RWPE1 (cell line): ENCODE measurements at places on chromosomes 3 and 15.

- DNase-seq = no peak
These were observed 22.3 kb upstream of the LINGO1 start for GRCh38 chr15:77654975-77655374.

DNA sequence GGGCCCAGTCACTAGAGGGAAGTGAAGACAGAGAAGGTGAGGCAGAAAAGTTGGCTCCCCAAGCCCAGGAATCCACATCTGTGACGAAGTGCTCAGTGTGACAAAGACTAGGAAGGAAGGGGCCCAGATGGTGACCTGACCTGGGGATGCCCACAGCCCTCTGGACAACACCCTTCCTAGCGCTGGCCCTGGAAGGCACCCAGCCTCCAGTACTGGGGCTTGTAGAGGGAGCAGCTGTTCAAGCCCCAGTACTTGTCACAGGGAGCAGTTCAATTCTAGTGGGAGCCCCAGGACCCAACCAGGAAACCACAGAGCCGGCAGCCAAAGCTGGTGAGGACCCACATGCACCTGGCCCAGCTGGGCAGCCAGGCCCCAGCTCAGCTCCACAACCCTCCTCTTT, 190.8 kb downstream of the XXYLT1 start:
- no peak for DNase-seq

GRCh38 chr3:7518026-7518425, 657.1 kb downstream of the GRM7 start:
- no peak for DNase-seq

- no peak for DNase-seq
These were observed 99.0 kb upstream of the MEF2A start for GRCh38 chr15:99466701-99467337.

DNA sequence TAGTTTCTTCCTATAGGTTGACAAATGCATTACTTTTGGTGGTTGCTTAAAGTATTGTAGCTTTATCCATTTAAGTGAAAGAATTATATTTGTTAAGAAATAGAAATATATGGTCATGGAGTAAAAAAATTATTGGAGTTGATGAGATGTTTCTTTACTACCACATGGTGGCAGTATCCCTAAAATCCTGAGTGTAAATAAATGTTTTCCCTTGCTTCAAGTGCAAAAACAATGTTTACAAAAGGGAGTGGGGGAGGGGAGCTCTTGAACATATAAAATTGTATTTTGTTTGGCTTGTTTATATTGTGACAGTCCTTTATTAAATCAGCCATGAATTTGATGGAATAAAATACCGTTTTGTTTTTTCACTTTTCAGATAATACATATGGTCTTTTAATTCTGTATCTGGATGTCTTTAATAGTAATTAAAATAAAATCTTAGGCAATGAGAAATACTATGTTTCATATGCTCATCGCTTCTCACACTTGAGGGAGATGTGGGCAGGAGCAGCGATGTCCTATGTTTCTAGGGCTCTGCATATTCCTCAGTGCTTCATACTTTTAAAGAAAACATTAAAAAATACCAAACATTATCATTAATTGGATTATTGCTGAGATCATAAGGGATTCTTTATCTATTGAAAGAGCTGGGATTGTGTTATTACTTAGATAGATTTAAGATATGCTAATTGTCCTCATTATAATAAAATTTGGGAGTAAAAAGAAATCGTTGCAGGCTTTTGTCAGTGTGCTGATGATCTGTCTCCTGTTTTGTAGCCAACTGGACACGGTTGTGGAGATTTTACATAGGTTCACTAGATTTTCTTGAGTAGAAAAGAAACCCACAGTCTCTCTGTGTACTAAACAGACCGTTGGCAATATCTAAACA, 349.7 kb downstream of the TUSC7 start:
- no peak for DNase-seq

DNA sequence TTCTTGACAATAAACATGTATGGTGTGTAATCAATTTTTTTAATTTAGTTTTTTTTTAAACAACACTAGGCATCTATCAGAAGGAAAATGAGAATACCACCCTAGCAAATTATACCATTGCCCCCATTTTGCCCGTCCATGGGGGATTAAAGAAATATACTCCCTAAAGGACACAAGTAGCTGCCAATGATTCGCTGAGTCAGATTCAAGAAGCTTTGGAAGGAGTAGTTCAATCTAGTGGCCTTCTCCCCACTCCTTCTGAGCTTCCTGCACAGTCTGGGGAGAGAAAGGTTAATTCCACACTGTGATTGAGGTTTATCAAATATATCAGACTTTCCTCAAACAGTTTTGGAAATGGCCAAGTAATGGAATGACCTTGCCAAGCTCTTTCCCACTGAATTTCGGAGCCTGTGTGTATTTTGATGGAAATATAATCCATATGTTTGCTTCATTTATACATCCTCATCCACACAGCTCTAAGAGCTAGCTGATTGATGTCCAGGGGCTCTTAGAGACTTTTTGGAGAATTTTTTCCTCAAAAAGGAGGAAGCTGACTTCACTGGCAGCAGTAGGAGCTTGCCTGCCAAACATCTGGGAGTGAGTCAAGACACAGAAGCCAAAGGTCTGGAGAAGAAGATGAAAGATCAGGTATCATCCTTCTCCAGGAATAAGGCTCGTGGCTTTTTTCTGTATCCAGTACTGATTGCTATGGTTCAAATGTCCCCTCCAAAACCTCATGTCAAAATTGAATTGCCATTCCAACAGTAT, 478.5 kb upstream of the PROK2 start:
- DNase-seq = no peak

GRCh38 chr3:58573640-58574039, 3.6 kb downstream of the FAM107A start:
- DNase-seq = no peak

GRCh38 chr15:74549816-74550215, 8.8 kb downstream of the ARID3B start:
- DNase-seq = no peak

- DNase-seq = peak; percentile 20
These were observed 242.8 kb upstream of the ICE2 start for GRCh38 chr15:60721707-60722106.

DNA sequence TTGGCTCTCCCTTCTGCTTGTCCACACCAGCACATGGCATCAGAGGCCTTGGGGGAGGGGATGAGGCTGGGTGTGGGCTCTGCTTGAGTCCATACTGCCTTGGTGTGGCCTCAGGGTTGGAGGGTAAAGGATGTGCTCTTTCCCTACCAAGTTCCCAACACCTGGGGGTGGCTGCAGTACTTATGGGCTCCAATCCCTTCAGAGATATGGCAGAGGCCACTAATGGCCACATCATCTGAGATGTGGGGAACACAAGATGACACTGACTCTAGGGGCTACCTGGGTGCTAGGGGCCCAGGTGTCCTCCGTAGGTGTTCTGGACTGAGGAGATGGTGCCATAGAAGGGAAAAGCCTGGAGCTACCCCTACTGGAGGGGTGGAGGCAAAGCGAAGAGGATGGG, 6.9 kb downstream of the CXCR6 start:
- DNase-seq = no peak

DNA sequence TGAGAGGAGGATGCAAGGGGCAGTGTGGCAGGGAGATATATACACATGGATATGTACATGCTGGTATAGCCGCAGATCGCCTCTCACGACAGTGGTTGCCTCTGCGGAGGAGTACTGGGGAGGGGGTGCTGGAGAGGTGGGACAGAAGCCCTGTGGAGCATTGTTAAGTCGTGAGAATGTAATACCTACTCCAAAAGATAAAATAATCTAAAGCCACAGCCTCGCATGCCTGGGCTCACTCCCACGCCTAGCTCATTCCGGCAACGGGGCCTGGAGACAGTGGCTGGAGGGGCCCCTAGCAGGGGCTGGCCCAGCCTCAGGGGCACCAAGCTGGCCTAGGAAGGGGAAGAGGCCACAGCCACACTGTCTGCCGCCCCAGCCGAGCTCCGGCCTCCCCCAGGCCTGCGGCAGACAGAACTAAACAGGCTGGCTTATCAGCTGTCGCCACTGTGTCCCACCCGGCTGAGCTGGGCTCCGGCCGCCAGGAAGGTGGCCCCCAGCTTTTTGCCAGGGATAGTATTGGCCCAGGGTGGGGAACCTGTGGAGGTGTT, 65.1 kb upstream of the LCTL start:
- DNase-seq = no peak

DNA sequence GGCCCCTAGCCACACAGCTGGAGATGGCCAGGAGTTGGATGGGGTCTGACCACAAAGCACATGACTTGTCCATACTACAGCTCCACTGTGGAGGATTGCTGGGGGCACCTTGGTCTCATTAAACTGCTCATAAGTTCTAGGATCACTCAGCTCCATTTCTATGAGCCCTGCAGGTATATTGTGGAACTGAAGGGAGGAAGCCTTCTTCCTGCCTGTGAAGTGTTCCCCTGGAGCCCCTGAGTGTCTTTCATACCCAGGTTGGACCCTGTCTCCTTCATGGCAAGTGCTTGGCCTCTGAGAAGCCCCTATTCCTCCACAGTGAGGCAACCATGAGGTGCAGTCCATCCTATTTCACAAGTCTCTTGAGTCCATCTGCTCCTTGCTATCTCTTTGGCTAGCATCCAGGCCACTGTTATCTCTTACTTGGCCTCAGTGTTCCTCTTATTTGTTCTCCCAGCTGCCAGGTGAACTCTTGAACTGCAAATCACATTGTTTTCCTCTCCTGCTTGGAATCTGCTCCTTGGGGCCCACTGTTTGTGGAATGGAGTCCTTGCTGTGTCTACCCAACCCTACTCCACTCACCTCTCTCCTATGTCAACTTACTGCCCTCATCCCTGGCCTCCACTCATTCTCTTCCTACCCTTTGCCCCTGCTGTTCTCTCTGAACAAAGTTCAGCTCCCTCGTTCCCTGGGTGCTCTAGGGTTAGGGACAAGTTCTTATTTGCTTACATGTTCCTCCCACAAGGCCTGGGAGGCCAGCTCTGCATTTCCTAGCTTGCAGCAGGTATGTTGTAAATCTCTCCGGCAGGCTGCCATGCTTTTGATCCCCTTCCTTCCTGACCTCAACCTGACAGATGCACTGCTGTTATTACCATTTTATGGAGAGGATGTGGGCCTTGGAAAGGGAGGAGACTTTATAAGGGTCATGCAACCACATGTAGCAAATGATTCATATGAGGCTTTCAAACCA, 1.2 kb downstream of the ACOX2 start:
- DNase-seq = no peak

GRCh38 chr3:54628888-54629441, 298.9 kb downstream of the LRTM1 start:
- DNase-seq = peak; percentile 1

DNA sequence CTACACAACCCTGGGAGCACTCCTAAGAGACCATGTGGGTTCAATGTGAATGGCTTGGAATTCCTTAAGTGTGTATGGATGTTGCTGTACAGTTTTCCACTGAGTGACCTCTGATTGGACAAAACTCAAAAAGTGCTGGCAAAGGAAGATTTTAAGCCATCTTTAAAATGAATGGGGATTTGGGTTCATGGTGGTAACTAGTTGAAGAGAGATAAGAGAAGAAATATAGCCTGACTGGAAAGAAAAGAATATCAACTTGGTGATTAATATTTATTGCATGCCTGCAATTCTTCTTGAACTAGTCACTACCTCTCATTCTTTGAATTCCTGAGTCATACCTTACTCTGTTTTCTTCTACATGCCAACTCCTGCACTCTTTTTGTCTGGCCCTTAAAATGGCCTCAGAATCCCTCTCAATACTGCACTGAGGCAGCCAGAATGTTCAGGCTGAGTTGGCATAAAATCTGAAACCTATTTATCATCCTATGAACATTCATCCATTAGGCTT, 124.7 kb downstream of the RPL22L1 start:
- peak; percentile 74 for DNase-seq

DNA sequence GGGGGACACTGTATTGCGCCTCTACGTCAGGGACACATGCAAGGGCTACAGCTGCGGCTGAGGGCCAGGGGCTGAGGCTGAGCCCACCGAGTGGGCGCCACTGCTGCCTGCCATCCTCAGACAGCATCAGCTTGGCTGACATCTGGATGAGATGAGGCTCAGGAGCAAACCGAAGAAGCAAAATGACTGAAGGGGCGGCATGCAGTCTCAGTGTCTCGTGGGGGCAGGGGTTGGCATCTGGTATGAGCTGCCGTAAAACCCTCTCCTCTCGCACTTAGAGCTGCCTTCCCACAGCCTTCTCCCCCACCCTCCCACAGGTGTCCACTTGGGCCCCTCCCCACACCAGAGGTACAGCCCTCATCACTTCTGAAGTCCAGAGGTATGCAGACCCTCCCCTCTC, 24.2 kb upstream of the CMTM7 start:
- DNase-seq = no peak

DNA sequence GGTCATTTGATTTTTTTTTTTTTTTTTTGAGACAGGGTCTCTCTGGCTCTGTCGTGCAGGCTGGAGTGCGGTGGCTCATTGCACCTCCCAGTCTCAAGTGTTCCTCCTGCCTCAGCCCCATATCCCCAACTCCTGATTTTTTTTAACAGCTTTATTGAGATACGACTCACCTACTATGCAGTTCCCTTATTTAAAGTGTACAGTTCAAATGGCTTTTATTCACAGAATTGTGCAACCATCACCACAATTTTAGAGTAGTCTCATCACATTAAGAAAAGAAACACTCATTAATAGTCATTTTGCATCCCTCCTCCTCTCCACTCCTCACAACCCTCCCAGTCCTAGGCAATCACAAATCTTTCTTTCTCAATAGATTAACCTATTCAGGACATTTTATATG, 1.9 kb upstream of the TRA2B start:
- no peak for DNase-seq

- DNase-seq = no peak
These were observed 78.9 kb downstream of the ESYT3 start for GRCh38 chr3:138513090-138513843.

GRCh38 chr3:77655396-77655795, 615.5 kb downstream of the ROBO2 start:
- DNase-seq = no peak

DNA sequence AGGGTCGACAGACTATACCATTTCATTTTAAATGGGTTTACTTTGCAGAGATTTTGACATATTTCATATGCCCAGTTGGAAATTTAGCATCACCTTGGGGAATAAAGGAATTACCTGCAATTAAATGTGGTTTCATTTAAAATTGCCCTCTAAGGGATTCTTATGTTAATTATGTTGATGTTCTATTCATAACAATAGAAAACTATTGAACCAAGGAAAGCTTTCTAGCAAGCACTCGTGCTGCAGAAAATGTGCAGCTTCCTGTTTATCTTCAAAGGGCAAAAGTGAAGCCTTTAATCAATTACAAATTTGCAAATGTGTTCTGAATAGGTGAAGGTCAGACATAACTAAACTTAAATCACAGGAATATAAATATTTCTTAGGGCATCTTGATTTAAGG, 352.1 kb downstream of the CHST2 start:
- DNase-seq = no peak

DNA sequence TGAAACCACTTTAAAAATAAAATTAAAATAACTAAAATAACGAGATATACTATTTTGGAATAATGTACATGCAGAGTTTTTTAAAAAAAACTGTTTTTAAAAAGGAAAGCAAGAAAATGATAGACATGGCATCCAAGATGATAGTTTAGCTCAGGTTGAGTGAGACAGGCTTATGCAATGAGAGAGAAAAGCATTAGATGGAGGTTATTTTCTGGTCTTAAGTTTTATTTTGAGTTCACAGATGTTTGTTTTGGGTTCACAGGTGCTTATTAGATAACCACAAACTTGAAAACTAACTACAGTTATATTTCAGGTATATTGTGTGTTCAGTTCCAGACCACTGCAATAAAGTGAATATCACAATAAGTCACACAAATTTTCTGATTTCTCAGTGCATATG, 413.6 kb upstream of the TMCO5A start:
- DNase-seq = no peak
